Dermis microvascular lymphatic vessel endothelial cell (primary cell): ENCODE measurements at places on chromosomes 12 and 14. TPM values are rescaled to one million over a fixed set of nuclear protein-coding genes. Genes with fewer than 3 reads are reported as not detected.

The ESR2 gene
- under 0.01 and 0.39 TPM in 2 replicates for total RNA-seq

The COX8C gene
- not detected in 2 replicates for total RNA-seq

The SLC4A8 gene
- 0.76 and 0.90 TPM in 2 replicates for total RNA-seq

The RBP5 gene
- 0.26 and 0.38 TPM in 2 replicates for total RNA-seq

The ENDOU gene
- total RNA-seq: under 0.01 TPM in 2 replicates

The OTUB2 gene
- total RNA-seq: 0.64 and 0.89 TPM in 2 replicates

The PIANP gene
- total RNA-seq: not detected in 2 replicates

The OR6S1 gene
- total RNA-seq: not detected in 2 replicates

The NUP37 gene
- total RNA-seq: 17.3 and 23.7 TPM in 2 replicates

The ACRBP gene
- 0.39 and 0.51 TPM in 2 replicates for total RNA-seq

The PIK3C2G gene
- 0.51 and 1.6 TPM in 2 replicates for total RNA-seq

The CD4 gene
- not detected in 2 replicates for total RNA-seq
